ENCODE measurements at places on chromosomes 12 and 14.

DNA sequence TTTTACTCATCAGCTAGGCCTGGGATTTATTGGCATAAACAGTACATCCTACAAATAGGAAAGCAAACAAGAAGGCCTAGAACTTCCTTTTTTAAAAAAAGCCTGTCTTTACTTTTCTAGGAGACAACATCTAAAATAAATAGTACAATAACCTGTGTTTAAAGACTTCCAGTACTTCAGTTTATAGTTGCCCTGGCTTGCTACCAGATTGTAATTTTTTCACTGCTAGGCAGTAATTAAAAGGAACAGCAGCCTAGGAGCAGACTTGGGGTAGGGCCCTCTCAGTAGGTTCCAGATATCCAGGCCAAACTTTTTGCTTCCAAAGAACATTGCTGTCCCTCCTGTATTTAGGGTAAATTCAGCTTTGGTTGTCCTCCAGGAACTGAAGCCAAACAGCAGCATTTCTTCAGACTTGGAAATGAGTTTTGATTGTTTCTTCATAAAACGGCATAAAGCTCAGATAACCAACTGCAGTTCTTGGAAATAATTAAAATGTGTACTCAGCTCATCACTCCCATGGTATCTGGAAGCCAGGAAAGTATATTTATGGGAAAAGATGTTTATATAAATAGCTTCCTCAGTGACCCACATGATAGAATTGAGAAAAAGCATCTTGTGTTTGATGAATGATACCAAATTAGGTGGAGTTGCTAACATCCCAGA lies 61.7 kb downstream of the PPP1R36 start:
- DNase-seq = no peak

GRCh38 chr12:59890896-59891579 lies 295.2 kb downstream of the SLC16A7 start:
- DNase-seq = no peak

DNA sequence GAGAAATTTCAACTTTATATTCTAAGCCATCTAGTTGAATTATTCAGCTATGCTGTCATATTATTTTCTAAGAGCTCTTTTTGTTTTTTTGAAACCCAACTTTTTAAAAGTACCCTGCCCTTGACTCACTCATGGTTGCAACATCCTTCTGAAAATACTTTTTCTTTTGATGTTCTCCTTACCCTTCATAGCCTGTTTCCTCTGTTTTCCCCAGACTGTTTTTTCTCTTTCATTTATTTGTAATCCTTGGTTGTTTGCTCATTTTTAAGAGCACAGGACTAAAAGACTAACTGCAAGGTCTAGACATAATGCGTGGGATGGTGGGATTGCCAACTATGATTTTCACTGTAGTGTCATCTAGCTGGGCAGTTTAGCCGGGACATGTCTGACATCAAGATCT lies 21.2 kb upstream of the CDKL1 start:
- DNase-seq = no peak

- DNase-seq = no peak
These were observed 60.0 kb downstream of the BBS10 start for GRCh38 chr12:76288218-76288617.

DNA sequence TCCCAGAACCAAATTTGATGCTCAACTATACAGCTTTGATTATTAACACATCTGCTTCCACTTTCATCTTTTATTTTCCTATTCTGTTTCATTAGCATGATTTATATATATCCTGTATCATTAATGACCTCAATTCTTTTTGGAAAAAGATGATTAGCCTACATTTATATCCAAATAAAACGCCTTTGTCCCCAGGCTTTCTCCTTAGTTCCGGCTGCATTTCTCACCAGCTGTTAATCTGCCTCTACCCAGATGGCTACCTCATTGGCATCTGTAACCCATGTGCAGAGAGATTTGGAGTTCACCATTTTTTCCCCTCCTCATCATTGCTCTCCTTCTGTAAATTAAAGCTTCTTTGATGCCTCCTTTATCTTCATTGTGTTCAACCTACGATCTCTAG lies 336.8 kb upstream of the RGS6 start:
- no peak for DNase-seq

GRCh38 chr12:114166362-114166761 lies 200.2 kb upstream of the RBM19 start:
- no peak for DNase-seq

DNA sequence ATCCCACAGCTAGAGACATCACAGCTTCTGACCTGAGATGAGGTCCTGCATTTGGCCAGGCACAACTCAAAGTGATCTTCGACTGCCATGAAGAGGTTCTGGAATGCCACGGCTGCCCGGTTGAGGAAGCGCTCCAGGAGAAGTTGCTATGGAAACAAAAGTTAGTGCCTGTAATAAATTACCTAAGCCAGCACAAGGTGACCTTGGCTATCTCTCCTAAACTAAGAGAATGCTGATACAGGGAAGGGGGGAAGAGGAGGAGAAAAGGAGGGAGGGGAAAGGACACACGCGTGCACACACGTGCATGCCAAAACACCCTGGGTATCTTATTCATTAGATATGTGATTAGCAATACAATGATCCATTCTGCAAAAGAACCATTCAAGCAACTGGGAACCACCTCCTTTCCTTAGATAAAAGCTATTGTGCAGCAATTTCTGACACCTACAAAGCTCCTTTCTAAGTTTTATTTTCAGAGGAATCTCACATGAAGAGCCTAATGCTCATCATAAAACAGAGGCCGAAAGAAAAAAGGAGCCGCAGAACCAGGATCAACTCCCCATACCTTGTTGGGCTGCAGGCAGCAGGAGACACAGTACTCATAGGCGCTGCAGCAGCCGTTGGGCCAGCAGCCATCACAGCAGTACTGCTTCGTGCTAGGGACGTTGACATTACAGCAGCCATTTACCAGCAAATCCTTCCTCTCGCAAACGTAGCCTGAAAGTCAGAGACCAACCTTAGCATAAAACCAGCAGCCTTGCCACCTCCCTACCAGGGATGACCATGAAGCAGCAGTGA lies 17.9 kb downstream of the SPRING1 start:
- DNase-seq = no peak

DNA sequence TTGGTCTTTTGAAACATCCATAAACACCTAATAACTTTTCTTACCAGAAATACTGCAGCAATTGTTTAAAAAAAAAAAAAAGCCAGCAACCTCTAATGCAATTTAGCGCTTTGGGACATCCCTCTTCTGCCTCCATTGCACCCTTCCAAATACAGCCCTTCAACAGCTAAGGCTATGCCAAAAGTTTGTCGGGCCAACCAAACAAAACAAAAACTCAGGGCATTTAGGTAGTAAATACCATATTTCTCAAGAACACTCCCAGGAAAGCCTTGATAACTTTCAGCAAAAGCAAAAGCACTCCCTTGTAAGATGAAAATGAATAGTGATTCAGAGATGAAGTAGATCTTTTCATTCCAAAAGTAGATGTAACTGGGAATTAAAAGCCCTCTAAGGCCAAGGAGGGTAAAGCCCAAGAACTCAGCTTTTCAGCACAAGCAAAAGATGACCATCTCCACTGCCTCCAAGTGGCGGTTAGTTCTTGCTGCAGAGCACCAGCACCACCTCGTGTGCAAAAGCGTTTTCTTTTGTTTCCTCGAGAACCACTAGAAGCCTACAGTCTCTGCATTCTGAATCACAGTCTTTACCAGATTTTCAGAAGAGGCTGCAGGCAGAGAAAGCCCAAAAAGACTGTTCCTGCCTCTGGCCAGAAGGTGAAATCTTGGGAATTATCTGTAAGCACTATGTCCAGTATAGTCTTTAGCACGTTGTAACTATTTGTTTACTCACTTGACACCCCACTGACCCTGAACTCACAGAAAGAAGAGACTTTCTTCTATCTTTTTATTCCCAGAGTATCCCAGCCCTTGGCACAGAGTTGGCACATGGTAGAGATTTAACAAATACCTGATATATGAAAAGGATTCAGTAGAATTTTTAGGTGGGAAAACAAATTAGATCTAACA lies 53.1 kb downstream of the SIX6 start:
- DNase-seq = peak; percentile 30

GRCh38 chr12:14403711-14404196 lies 38.3 kb downstream of the ATF7IP start:
- peak; percentile 74 for DNase-seq

DNA sequence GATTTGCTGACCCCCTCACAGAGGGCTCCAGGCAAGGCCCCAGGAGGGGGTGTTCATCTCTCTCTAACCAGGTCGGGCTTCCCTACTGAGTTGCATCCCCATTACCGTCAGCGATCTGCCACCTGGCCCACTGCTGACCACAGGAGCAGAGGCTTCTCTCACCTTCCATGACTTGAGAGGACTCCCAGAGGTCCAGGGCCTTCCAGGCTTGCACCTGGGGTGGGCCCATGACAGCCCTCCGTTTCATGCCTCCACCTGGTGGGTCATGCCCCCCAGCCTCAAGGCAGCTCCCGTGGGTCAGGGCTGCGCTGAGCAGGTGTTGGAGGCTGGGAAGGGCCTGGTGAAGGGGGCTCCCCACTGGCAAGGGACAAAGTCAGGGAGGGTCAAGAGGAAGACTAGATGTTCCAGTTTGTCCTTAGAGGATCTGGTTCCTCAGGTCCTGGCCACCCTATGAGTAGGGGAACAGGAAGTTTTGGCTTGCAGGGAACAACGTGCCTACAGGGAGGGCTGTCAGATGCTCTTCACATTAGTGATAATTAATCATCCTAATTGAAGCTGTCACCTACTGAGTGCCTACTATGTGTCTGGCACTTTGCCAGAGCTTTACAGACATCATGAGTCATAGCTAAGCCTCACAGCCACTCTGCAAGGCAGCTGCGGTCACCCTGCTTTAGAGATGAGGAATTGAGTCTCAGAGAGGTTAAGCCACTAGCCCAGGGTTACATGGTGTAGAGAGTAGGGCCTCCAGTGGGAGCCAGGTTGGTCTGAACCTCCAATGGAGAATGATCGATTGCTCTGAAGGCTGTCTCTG lies 13.8 kb downstream of the NFKBIA start:
- DNase-seq = no peak

DNA sequence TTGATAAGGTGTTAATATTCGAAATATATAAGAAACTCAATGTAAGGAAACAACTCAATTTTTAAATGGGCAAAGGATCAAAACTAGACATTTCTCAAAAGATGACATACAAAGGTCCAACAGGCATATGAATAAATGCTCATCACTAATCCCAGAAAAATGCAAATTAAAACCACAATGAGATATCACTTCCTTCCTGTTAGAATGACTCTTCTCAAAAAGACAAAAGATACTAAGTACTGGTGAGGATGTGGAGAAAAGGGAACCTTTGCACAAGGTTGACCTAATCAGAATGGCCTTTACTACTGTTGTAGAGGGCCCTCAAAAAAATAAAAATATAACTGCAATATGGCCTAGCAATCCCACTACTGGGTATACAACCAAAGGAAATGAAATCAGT lies 383.4 kb downstream of the KCNH5 start:
- DNase-seq = no peak

GRCh38 chr12:32828552-32828951 lies 68.0 kb downstream of the PKP2 start:
- DNase-seq = no peak

GRCh38 chr12:101570047-101570446 lies 24.7 kb upstream of the MYBPC1 start:
- DNase-seq = no peak

DNA sequence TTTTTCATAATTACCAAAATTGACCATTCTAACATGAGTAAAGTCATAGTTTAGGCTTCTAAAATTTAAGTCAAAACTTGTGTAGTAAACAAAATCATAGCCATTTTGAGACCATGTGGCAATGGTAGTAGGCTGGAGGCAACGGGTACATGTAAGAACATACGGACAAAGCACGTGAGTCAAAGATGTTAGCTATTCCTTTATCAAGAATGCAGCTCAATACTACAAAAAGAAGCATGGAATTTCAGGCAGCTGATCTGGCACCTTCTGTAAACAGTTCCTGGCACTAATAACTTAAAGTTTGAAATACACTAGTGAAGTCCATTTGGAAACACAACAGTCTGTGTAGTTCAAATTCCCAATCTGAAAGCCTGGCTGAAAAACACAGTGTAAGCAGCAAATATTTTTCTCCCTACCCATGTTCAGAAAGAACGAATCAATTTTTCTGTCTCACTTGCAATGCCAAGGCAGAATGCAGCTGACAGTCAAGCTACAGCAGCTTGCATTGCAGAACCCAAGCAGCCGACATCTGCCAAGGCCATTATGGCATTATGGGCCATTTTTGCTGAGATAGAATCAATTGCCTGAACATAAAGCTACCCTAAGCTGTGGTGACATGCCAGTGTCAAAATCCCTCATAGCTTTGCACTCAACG lies 29.3 kb downstream of the MYF5 start:
- DNase-seq = no peak

GRCh38 chr14:92945959-92946846 lies 23.3 kb downstream of the CHGA start:
- DNase-seq = no peak

DNA sequence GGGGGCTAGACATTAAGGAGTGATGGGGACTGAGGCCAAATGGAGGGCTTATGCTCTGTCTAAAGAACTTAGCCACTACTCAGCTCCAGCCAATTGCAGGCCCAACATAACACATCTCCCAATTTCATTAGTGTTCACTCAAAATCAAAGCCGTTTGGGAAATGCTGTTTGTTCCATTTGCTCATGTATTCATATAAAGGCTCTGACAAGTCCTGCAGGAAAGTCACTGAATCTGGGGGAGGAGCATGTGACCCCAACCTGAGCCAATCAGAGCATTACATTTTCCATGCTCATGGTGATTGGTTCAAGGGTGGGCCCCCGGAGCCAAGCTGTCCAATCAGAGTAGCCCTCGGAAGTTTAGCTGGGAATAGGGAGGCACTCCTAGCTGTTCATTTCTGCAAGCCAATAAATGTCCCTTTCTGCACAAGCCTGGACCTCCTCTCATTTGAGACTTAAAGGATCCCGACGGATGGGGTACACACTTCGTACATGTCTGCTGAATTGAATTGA lies 20.9 kb downstream of the SDSL start:
- DNase-seq = no peak

GRCh38 chr14:55450539-55450938 lies 10.1 kb upstream of the TBPL2 start:
- DNase-seq = no peak

DNA sequence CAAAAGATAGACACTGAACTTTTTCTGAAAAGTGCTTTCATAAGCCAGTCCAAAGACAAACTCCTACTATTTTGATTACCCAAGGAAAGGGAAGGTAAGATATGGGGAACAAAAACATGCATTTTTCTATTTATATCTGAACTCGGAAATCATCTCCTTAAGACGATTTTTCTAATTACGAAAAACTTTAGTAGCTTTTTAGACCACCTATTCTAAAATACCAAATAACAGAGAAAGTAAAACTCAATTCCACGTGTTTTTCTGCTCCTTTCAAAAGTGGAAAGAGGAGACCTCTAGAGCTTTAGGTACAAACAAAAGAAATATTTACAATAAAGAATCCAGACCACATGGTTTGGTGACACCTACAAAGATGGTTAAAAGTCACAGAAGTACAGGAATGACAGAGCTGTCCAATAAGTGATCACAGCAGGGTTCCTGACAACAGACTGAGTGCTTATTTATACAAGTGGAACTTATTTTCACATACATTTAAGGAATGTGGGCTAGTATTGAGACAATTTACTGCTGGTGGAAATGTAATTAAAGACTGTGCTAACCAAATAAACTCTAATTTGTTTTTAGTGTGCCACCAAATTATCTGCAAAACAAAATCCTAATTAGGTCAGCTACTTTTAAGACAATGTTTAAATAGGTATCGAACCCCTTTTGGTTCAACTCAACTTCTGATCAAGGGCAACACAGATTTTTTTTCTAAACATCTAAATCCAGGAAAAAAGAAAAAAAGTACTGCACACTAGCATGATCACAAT lies 2.4 kb downstream of the LRIG3 start:
- DNase-seq = no peak

- DNase-seq = no peak
These were observed 45.1 kb downstream of the AKAP6 start for GRCh38 chr14:32374155-32374554.

- no peak for DNase-seq
These were observed 45.0 kb downstream of the RPS6KA5 start for GRCh38 chr14:91015435-91015834.

All from brain pericyte (primary cell).